Islet precursor cell (in vitro differentiated cells): ENCODE measurements at places on chromosomes 6 and 20.
A peak's percentile ranks its signal among the peaks of the same experiment; 100 is the strongest.

- no peak for DNase-seq
Measured at GRCh38 chr6:47302043-47302442, 7.7 kb downstream of the TNFRSF21 start.

DNA sequence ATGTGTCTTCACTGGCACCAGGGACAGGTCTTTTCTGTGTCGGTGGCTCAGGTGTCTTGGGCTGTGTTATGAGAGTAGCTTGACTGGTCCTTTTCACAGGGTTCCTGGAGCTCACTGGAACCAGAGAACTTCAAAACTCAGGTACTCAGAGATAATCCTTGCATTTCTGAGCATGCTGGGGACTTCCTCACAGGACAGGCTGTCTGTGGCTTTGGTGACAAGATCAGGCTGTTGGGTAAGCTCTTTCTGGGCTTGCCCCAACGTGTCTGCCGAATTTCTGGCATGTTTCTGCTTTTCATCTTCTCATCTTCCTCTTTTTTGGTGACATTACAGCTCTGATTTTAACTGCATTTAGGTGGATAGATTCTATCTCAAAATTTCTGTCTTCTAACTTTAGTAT is 270.0 kb downstream of the CDH26 start:
- DNase-seq, result peak; percentile 45

GRCh38 chr6:33607784-33608161 is 13.3 kb upstream of the ITPR3 start:
- DNase-seq, result no peak

GRCh38 chr6:49646130-49646824 is 9.6 kb upstream of the RHAG start:
- DNase-seq, result no peak

DNA sequence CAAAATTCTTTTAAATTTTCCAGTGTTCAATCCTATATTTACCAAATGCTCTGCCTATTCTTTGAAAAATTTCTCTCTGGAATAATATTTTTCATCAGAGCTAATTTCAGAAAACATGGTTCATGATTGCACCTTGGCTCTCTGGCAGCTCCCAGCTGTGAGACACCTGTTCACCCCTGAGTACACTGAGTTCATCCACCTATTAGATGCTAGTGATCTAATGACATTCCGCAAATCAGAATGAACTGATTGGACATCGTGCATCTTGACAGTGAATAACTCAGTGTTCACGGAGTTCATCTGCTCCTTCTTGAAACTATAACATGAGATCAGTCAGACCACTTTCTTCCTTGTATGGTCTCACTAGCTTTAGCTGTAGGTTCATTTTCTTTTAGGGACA is 3.9 kb upstream of the SHPRH start:
- DNase-seq, result no peak

- DNase-seq, result no peak
Measured at GRCh38 chr6:55954436-55954835, 79.0 kb upstream of the BMP5 start.

- no peak for DNase-seq
Measured at GRCh38 chr20:48604936-48605335, 222.9 kb downstream of the PREX1 start.

DNA sequence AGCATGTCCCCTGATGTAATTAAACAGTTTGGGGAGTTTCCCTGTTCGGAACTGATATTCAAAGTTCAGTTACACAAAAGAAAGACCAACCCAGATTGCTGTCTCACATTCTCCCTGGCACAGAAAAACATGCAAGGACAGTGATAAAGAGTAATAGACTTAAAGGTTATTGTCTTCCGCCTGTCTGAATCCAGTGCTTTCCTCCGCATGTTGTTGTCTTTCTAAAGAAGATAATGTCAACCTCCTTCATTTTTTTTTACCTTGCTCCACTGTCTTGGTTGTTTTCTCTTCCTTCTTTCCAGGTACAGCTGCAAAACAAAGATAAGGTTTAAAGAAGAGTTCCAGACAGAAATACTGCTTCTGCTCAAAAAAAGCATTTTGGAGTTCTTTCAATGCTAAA is 284.5 kb downstream of the TRDN start:
- DNase-seq, result no peak

GRCh38 chr20:38658879-38659596 is 57.4 kb downstream of the ARHGAP40 start:
- peak; percentile 85 for DNase-seq

- peak; percentile 47 for DNase-seq
Measured at GRCh38 chr6:84871925-84872324, 107.5 kb upstream of the TBX18 start.

DNA sequence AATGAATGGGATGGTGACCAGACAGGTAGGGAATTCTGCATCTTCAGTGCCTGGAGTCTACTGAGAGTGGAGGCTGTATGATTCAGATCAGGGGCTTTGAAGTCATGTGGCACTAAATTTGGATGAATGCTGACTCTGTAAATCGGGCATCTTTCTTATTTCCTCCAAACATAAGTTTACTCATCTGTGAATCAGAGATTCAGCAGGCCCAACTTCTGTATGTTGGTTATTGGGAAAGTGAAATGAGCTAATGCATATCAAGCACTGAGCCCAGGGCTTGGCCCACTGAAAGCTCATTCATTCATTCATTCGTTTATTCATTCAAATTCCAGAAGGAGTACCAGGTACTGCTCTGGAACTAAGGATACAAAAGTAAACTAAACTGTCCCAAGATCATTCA is 192.3 kb upstream of the RIN2 start:
- DNase-seq, result no peak

GRCh38 chr20:58127701-58128111 is 100.7 kb downstream of the ANKRD60 start:
- DNase-seq, result peak; percentile 81

DNA sequence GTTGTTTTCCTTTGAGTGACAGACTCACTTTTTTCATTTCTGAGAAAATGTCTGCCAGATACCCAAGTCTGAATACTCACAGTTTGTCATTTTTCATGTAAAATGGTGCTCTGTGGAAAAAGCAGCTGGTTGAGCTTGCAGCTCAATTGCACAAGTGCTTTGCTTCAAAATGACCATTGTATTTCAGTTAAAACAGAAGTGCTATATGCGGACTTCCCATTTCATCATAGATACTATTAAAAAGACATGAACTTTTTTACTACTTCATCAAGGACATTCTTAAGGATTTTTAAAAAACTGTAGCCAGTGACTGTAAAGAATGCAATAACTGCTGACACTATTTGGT is 61.5 kb downstream of the KCNS1 start:
- DNase-seq, result no peak

DNA sequence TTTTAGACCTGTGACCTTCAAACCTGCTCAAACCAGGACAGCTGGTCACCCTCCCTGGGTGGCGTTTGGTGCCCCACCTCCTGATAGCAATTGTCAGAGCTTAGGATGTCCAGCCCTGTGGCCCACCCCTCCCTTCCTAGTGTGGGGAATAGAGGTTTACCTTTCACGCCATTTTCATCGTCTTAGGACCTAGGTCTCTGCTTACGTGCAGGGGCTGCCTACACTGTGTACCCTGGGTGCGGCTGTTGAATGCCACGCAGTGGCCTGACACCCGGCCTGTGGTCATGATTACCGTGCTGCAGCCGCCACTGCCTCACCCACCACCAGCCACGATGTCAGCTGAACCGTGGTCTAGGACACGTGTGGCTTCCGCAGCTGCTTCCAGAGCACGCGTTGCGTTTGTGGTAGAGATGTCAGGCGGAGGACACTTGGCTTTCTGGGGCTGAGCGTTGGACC is 157.3 kb downstream of the DTNBP1 start:
- DNase-seq, result no peak

GRCh38 chr20:37381621-37382471 is 35.9 kb downstream of the SRC start:
- DNase-seq, result peak; percentile 24

DNA sequence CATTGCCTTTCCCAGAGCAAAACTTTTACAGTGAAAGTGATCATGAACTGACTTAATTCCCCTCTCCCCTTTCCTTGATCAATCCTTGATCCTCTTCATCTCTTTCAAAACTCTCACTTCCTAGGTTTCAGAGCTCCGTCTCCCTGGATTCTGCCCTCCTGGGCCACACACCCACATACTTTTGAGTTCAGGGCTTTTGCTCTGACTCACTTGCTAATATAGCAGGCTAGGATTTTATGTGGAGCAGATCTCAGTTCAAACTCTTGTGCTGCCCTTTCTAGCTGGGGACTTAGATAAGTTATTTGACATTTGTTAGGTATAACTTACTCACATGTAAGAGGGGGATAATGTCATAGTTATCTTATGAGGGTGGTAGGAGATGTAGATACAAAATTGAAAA is 109.1 kb upstream of the MLIP start:
- no peak for DNase-seq

- no peak for DNase-seq
Measured at GRCh38 chr6:166456395-166457156, 73.8 kb upstream of the MPC1 start.

DNA sequence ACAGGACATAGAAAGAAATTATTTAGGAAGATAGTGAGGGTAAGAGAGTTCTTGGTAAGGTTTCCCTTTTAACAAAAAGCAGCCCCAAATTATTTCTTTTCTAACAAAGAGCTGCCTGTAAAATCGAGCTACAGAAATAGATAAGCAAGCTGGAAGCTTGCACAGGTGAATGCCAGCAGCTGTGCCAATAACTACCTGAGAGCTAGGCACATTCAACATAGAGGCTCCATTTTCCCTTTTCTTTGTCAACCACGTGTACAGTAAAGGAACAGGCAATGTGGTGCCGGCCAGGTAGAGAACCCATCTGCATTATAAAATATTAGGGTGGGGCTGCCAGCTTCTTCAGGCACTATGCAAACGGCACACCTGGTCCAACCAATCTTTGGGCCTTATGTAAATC is 341.6 kb upstream of the JAG1 start:
- DNase-seq, result no peak

- no peak for DNase-seq
Measured at GRCh38 chr6:35490821-35491557, 5.9 kb downstream of the TEAD3 start.

DNA sequence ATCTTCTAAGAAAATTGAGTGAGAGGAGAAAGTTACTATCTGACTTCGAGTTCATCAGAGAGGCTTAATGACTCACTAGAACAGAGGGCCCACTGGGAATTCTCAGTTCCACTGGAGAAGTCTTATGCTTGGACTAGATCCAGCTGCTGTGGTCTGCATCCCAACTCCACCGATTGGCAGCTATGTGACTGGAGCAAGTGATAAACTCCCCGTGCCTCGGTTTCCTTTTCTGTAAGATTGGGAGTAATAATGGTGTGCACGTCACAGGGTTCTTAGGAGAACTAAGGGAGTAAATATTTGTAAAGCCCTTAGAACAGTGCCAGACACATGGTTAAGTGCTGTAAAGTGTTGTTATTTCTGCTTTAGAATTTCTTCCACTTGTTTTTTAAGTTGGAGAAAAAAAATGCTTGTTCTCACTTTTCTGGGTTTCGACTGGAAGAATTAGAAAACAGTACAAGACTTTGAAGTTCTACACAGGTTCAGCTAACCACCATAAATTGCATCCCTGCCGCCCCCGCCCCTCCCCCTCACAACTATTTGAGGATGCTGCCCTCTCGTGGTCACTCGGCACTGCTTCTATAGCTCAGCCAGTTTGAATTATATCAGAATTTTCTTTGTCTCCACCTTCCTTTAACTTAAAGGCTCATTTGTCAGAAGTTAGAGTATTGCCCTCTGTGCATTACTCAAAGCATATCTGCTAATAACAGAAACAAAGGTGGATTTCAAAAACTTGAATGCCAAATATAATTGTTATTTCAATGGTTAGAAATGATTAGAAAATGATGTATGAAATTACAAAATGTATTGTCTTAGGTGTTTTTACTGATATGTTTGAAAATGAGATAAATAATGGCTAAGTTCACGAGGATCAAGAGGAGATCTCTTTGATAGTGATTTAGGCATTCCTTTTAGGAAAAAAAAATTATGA is 95.0 kb upstream of the IFNGR1 start:
- peak; percentile 74 for DNase-seq

DNA sequence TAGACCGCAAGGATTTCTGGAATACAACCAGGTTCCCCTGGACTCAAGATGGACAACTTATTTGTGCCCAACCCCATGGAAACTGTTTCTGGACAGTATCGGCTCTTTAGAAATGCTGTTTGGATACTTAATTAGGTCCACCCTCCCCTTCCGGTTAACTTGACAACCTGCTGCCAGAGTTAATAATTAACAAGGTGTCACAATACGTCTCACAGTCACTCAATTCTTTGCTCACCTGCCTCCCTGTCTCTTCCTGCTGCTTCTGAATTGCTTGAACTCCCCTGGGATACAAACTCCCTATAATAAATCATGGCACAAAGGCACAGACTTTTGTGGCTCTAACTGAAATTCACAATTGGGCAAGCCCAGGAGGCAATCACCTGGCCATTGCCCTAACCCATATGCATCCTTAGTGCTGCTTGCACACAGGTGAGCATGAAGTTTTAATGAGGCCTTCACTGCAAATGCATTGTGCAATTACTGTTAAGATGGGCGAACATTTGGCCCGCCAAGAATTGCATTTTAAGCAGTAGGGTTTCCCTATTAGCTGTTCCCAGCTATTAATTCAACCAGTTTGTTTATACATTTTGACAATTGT is 504.4 kb upstream of the NOX3 start:
- no peak for DNase-seq

DNA sequence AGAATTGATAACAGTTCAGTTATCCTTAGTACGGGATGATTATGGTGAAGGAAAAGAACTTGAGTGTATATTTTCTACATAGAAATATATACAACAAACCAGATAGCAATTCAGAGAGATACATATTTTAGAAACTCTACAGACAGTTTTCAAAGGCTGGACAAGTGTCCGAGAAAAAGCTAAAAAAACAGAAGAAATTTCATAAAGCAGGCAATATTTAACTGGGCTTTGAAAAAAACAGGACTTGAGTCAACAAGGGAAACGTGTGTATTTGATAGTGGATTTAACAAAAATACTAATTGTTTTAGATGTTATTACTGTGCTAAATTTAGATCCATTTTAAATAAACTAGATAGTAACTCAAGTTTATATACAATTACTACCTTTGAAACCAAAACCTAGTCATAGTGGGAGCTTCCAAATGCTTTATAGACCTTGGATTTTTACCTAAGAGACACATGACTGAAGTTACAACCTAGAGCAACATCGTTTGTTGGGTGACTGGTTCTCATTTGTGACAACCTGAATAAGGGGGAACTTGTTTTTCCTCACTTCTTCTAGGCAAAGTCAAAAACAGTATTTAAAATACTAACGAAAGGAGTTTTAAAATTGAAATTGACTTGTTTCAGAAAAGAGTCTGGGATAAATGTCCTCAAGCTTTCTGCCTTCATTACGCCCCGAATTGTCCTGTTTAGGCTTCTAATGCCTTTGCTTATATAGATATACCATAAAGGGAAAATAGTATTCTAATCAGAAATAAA is 116.7 kb upstream of the PRSS16 start:
- no peak for DNase-seq

DNA sequence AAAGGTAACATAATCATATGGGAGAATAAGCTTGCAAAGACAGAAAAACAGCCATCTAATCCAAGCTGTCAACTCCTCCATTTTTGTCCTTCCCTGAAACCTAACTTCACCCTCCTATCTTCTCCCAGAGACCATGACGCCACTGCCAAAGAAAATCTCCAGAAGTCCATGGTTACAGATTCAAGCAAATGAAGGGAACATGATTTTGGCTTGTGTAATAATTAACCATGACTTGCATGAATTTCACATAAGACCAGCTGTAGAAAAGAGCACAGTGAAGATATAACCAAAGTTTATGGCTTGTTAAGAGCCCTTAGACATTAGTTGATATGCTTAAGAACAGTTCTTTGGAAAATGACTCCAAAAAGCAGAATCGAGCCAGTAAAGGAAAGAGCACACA is 342.1 kb upstream of the NRSN1 start:
- DNase-seq, result no peak
